ENCODE measurements at places on chromosomes 2 and 18.

DNA sequence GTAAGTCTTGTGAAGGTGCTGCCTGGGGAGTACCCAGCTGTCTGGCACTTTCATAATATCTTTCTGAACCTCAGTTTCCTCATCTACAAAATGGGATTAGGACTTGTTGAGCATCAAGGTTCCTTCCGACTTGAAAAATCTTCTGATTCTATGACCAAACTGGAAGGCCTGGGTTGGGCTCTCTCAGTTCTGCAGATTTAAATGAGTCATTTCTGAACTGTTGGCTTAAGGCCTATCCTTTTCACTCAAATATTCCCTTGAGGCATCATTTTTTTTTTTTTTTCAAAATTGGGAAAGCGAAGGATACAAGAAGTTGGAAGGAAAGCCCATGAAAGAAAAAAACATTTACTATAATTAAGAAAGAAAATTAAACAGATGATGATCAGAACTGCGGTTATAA lies 40.8 kb upstream of the CYP1B1 start:
- no peak for DNase-seq

GRCh38 chr2:112661656-112662305 lies 16.0 kb downstream of the SLC20A1 start:
- no peak for DNase-seq

DNA sequence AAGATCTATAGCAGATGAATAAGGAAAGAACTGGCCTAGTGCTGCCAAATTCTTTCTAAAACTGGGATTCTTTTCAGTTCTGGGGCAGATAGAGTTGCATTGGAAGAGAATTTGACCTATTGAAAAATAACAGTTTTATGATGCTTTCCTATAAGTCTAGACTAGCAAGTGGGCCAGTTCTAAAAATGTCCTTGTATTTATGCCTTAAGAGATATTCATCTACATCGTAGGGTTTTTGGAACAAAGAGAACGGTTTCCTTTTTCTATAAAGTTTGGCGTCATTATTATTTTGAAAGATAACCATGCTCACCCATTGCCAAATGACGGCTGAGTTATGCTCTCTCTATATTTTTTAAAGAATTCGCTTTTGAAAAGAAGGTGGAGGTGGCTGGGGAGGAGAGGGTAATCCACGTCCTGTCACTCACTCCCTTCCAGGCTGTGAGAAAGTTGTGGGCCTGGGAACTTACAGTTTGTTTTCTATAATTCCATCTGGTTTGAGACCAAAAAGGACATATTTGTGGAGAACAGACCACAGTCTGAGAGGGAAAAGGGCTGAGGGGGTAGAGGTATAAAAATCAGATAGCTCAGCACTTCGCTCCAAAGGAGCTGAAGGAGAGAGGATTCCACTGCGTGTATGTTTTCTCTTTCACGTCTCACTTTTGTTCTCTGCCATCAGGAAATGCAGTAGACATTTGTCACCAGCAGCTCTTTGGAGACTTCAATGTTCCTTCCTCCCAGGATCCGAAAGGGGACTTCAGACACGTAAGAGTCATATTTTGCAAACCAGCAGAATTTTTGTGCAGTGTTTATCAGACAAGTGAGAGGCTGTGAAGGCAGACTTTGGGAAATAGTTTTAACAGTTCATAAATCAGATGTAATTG lies 281.9 kb upstream of the FN1 start:
- no peak for DNase-seq

- DNase-seq = no peak
Observed at GRCh38 chr2:236579746-236580315, 10.2 kb downstream of the ACKR3 start.

DNA sequence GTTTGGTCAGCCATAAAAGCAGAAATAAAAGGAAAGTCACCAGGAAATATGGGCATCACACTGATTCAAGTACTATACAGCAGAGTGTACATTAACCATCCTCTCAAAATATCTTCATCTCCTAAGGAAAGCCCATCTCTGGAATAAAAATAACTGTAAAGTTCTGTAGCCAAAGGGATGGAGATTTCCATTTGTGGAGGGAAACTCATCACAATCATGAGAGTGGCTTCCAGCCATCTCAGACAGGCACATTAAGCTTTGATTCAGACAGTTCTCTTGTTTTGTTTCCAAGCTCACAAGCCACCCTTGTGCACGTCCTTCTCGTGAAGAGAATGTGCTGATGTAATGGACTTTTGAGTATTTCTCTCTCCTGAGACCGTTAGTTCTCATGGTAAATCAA lies 695.5 kb downstream of the LRRTM4 start:
- no peak for DNase-seq

DNA sequence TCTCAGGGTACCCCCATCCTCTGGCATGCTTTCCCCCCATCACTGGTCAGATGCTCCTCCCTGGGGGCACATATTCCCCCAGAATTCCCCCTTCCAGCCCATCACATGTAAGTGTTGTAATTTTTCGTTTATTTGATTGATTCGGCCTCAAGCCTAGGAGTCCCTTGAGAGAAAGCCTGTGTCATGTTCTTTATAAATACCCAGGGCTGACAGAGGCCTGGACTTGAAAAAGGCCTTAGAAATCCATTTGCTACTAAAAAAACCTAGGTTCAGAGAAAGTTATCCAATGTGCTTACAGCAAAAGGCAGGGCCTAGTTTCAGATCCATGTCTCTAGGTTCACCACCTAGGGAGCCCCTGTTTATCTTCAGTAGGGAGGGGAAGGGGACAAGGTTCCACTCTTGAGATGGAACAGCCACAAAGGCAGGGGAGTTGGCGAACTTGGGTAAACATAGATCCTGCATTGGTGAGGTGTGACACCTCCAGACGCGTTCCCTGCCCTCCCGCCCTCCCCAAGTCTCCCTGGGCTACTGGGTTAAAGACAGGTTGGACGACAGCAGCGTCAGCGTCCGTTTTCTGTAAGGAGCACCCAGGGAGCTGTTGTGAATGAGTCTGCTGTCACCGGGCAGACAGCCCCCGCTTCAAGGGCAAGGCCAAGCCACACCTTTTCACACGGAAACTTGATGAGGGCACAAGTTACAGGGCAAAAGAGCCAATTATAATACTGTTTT lies 147.8 kb downstream of the EN1 start:
- DNase-seq = no peak

DNA sequence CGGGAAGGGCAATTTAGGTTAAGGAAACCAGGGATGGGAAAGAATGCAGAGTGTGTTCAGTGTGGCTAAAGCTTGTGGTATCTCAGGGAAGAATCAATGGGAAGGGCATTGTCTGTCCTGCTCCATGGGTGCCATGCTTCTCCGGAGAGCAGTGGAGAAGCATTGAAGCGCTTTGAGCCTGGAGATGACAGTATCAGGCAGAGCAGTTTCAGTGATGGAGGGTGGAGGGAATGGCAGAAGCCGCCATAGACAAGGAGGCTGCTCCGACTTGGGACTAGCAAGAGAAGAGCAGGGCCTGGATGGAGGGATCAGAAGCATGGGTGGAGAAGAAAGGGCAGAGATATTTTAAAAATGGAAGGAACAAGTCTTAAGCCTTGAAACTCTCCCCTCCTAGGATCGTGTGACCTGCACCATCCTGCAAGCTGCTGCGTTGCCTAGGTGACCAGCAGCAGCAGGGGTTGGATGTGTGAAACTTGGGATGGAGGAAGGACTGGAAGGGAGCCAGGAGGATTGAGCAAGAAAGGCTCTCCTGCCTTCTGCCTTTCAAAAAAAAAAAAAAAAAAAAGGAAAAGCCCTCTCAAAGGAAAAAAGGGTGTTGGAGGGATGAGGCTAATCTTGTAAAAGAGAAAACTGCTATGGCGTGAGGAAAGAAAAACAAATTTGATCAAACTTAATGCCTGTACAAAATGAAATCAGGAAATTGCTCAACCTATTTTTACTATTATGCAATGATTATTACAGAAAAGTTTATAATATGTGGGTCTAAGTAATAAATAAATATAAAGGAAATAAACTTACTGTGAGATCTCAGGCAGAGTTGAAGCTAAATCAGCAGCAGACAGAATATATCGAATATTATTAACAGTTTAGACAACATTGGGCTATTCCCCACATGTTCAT lies 493.8 kb upstream of the NRP2 start:
- DNase-seq = no peak

DNA sequence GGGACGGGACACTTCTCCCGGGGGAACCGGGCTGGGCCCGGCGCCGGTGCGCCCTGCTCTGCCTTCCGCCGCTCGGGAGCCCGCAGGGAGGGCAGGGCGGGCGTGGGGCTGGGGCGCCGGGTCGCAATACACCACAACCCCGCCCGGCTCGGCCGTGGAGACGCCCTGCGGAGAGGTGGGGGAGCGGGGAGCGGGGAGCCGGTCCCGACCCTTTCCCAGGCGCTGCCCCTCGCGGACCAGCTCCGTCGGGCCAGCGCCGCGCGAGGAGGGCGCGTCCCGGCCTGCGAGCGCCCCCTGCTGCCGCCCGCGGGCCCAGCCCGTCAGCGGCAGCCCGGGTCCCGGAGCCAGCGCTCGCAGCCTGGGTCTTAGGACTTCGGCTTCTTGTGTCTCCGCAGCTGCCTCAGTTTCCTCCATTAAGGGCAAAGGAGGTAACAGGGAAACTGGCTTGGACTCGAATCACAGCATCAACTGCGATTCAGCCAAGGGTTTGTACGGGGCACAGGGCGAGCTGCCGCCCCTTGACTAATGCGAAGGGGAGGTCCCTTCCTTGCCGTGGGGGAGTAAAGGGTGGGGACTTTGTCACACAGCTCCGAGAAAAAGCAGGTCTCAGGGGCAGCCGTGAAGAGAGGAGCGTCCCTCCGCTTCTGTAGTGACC lies 635 bp upstream of the ADRA2B start:
- peak; percentile 53 for DNase-seq

DNA sequence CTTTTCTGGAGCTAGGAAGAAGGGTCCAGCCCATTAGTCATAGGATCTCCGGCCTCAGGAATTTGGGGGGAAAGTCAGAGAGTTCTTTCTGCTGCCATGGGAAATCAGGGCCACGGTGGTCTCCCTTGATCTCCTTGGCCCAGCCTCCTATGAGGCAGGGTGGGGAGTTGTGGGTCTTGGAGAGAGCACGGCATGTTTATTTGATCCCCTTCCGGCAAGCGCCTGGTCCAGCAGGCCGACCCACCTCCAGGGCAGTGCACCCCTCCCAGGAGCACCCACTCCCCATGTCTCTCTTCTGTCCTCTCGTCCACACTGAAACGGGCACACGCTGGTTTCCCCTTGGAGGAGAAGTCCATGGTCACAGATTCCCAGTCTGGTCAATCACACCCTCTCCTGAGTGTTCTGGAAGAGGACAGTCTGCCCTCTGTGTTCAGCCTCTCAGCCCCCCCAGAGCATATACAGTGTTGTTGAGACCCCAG lies 464.6 kb upstream of the HS6ST1 start:
- DNase-seq = no peak

- no peak for DNase-seq
Observed at GRCh38 chr2:218988650-218989049, 3.7 kb upstream of the FEV start.

- no peak for DNase-seq
Observed at GRCh38 chr2:5074733-5075132, 617.5 kb upstream of the SOX11 start.

DNA sequence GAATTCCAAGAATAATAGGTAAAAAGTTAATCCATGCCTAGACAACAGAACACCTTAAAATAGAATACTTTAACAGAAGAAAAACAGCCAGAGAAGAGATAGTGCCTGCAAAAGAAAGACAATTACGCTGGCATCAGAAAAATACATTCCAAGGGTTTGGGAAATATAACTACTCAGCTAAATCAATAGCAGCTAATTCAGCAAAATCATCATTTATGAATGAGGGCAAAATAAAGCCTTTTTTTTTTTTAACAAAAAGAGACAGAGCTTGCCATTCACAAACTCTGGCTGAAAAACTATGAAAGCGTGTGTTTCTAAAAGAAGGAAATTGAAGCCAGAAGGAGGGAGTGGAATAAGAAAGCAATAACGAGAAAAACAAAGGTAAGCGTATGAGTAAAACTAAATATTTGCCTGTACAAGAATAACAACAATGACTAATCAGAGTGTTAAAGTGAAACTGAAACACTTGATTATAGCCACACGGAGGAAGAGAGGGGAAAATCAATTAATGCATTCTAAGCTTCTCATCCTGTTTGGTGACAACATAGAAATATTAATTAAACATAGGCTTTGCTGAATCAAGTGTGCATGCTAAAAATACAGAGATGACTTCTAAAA lies 90.2 kb downstream of the EHD3 start:
- no peak for DNase-seq

DNA sequence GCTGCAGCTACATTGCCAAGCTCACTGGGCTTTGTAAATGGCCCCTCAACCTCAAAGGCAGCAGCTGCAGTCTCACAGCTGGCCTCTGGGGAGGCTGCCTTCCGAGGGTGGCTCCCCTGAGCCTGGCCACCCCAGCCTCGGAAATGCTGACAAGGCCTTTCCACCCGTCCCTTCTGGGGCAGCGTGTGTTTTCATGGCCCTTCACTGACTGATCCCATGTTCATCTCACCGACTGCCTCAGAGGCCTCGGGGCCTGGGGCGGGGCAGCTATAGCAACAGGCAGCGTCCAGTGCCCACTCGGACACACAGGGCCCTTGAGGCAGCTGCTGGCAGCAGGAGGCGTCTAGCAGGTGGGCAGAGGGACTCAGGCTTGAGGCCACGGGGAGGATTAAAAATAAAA lies 149.7 kb downstream of the GLI2 start:
- no peak for DNase-seq

Data from activated T-helper 1 cell treated with Interleukin-2 at 50 U/mL for 16 hours (primary cell).